ENCODE measurements at places on chromosomes 12 and 14.

DNA sequence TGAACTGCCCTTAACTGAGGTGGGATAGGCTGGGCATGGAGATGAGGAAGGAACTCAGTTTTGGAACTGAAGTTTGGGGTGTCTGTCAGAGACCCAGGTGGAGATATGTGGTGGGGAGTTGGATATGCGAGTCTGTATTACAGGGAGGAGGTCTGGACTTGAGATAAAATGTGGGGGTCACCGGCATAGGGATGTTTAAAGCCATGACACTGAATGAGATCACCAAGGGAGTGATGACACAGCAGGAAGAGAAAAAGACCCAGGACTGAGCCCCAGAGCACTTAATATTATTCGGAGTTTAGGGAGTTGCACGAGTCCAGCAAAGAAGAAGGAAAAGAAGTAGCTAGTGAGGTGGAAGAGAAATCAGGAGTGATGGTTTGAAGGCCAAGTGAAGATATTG, 4.0 kb upstream of the OASL start:
- no peak for DNase-seq

DNA sequence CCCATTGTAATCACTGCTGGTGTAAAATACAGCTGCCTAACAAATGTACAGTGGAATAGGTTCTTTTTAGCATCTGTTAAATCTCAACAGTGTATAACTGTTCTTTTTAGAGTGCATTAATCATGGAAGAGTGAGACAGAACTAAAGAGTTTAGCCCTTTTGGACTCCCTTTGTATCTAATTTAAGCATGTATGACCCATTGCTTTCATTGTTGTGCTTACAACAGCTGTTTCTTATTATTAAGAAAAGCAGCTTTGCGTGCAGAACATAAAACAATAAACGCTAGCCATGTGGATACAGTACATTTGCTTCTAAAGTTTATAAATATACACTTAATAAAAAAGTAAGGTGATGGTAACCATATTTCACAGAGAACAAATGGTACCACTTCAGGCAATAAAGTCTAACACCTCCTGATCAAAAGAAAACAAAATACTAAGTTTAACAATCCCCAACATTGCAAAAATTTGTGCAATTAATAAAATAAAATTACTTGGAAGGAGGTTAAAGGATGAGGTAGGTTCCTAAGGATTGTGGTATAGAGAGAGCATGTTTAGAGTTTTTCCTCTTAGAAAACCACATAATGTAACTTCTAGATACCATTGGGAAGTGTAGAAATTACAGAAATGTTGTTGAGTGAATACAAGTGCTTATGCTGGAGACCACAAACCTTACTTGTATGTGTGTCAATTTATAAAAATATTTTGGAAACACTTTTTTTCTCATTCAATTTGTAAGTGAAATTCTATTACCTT, 448.7 kb downstream of the SLC6A15 start:
- DNase-seq = no peak

DNA sequence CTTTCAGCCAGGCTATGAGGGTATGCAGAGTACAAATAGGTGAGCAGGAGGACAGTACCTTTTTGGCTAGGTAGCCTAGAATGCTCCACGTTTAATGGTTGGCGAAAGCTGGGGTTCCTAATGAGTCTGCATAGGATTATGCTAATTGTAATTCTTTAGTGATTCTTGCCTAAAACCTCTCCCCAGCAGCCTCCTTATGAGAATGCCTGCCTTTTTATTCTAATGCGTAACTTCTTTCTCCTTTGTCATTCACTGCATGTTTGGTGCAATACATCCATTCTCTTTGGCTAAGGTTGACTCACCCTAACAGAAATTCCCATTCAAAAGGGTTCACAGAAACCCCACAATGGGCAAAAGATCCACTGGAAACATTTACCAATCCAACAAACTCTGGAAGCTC, 752.2 kb downstream of the FSCB start:
- DNase-seq = no peak

DNA sequence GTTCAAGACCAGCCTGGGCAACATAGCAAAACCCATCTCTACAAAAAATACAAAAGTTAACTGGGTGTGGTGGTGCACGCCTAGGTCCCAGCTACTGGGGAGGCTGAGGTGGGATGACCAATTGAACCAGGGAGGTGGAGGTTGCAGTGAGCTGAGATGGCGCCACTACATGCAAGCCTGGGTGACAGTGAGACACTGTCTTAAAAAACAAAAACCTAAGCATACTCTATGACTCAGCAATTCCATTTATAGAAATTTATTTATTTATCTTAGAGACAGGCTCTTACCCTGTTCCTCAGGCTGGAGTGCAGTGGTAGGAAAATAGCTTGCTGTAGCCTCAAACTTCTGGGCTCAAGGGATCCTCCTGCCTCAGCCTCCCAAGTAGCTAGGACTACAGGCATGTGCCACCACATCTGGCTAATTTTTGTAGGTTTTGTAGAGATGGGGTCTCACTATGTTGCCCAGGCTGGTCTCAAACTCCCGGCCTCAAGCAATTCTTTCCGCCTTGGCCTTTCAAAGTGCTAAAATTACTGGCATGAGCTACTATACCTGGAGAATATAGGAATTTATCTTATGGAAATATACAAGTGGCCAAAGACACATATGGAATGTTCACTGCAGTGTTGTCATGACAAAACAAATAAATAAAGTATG, 43.3 kb downstream of the NCKAP5L start:
- no peak for DNase-seq

DNA sequence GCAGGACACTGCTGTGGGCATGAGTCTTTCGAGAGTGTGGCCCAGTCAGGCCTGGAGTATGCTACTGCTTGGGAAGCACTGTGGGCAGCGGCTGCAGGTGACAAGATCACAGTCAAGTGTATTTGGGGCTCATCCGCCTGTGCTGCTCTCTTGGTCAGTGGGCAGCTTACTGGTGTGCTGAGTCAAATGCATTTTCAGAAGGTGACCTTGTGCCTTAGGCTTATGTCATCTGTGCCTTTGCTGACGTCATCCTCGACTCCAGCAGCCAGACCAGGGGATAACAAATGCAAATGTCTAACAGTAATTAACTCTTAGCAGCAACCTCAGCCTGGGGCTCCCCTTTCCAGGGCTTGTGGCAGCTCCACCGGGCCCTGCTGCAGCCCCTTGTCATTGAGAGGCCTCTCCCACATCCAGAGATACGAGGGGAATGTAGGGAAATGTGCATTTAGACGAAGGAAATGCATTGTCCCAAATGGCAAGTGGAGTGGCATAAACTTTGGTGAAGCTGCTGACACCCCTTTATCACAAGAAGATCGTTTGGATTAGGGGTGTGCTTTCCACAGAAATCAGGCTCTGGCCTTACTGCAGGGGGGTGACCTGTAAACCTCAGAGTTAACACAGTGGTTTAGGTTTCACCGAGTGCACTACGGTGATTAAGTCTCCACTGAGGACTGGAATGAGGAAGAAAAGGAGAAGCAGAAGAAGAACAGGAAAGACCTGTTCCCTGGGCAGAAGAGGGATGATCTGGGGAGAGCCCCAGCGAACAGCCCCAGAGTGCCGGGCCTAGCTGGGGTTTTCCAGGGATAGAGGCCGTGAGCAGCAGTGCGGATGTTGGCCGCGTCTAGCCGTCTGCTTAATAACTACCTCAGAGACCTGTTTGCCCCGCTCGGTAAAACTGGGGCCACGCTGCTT, 39.7 kb downstream of the PSMA6 start:
- DNase-seq = peak; percentile 34

DNA sequence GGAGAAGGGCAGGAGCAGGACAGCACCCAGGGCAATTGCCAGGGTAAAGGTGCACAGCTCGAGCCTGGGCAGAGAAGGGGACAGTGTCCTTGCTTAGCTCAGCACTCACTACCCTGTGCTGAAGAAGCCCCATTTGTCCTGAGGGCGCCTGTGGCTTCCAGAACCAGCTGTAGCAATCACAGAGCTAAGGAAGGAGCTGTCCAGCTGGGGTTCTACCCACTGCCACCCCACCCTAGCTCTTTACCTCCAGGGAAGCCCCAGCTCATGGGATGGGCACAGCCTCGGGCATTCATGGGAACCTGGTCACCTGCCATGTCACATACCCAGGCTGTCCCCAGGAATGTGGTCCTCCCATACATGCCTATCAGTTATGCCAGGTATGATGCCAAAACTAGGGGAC, 5.8 kb downstream of the LMBR1L start:
- no peak for DNase-seq

DNA sequence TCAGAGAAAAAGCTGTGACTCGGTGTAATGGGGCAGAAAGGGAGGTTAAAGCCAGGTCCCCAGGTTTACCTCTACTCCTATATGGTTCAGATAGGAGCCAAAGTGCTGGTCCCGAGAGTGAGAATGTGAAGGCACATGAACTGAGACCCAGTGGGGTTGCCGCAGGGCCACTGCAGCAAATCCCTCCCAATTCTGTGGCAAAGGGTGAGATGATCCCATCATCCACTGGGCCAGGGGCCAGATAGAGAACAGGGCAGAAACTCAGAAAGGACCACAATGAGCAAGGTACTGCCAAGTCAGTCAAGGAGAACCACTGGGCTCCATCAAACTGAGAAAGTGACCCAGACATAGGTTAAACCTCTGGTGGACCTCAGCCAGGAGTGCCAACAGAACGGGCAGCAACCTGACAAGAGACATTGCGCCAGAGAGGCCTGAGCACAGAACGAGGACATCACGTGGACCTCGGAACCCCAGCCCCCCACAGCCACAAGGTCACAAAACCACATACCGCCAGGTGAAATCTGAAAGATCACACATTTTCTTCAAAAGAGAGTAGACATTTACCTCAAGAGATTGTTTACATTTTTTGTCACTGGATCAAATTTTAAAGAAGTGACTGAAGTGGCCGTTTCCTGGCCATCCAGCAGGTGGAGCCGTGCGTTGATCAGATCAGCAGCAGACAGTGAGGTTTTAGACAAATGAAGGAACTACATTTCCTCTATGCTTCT, 20.5 kb upstream of the ITPR2 start:
- DNase-seq = peak; percentile 68

DNA sequence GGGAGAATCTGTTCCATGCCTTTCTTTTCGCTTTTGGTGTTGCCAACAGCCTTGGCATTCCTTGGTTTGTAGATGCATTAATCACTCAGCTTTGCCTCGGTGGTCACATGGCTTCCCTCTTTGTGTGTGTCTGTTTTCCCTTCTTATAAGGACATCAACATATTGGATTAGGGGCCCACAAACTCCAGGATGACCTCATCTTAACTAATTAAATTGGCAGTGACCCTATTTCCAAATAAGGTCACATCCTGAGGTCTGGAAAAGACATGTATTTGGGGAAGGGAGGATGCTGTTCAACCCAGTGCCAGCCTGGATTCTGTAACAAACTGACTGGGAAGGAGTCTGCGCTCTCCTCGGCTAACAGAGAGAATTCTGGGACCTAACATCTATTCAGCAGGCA, 365.7 kb upstream of the FKBP4 start:
- DNase-seq = no peak

DNA sequence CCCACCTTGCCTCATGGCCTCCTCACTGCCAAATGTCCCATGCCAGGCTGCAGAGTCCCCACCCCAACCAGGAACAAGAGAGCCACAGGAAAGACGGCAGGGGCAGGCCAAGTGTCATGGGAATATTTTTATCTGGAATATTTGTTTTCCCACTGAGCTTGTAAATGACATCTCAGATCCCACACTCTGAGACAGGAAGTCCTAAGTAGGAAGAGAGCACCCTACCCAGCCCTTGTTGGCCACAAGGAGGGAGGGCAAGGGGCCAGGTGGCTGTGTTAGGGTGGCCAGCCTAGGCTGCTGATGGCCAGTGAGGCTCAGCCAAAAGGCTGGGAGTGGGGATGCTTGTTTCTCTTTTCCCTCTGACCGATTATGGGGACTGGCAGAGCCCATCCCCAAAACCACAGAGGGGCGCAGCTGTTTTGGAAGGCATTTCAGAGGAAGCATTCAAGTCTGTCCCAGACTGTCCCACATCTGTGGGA, 7.7 kb upstream of the MEG3 start:
- no peak for DNase-seq

DNA sequence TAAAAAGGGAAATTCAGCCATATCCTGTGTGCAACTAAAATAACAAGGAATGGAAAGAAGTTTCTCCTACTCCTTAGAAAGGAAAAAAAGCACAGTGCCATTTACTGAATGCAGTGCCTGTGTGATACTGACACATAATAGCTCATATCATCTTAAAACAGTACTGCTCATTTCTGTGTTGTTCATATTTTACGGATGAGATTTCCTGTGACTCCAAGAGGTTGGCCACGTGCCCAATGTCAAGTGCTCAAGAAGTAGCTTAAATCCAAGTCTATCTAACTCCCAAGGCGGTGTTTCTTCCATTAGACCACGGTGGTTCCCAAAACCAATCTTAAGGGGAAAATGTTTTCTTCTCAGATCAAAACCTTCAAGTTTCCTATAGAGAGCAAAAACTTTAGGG, 20.0 kb downstream of the MAP3K9 start:
- no peak for DNase-seq

DNA sequence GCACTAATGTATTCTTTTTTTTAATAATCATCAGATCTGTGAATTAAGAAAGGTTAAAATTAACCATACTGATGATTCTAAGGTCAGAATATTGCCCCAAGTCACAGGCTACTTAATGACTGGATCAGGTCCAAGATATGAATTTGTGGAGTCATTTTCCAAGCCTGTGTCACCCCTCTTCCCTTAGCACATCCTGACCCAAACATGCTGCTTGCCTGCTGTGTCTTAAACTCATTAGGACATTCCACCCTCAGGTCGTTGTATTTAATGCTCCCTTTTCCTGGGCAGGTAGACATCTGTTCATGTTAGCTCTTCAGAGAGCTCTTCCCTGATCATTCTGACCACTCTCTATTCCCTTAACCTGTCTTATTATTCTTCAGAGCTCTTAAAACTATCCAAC, 463.5 kb upstream of the PDE3A start:
- no peak for DNase-seq

DNA sequence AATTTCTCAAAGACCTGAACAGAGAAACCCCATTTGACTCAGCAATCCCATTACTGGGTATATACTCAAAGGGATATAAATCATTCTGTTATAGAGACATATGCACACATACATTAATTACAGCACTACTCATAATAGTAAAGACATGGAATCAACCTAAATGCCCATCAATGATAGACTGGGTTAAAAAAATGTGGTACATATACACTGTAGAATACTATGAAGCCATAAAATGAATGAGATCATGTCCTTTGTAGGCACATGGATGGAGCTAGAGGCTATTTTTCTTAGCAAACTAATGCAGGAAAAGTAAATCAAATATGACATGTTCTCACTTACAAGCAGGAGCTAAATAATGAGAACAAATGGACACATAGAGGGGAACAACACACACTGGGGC, 303.8 kb downstream of the BTG1 start:
- DNase-seq = no peak

DNA sequence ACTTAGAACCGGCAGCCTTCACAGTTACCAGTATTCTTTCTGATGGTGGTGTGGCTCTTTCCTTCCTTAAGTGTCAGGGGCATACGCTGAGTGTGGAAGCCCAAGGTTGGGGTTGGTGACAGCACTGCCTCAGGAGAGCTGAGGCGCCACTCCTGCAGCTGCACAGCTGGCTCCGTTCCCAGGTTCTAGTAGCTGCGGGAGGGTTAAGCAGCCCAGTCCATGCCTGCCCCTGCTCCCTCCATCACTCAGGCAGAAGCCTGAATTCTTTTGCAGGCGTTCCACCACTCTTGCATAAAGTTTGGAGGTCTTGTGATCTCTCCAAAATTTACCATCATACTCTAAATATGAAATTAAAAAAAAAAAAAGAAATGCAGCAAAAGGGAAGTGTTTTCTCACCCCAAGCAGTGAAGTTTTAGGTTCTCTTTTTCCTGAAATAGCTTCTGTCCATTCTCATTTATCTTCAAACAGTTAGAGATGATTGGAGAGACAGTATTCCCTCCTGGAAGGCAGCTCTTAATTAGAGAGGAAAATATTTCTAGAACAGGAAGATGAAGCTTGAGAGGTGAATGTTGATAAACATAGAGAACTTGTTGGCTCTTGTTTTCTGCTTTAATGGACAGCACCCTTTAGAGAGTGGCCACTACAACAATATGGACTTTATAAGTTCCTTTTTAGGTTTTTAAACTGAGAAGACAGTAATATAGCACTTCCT, 136.1 kb downstream of the FGD4 start:
- peak; percentile 7 for DNase-seq
